COR-L47 (cell line): ENCODE measurements at places on chromosomes 2 and 18.
A peak's percentile ranks its signal among the peaks of the same experiment; 100 is the strongest.

DNA sequence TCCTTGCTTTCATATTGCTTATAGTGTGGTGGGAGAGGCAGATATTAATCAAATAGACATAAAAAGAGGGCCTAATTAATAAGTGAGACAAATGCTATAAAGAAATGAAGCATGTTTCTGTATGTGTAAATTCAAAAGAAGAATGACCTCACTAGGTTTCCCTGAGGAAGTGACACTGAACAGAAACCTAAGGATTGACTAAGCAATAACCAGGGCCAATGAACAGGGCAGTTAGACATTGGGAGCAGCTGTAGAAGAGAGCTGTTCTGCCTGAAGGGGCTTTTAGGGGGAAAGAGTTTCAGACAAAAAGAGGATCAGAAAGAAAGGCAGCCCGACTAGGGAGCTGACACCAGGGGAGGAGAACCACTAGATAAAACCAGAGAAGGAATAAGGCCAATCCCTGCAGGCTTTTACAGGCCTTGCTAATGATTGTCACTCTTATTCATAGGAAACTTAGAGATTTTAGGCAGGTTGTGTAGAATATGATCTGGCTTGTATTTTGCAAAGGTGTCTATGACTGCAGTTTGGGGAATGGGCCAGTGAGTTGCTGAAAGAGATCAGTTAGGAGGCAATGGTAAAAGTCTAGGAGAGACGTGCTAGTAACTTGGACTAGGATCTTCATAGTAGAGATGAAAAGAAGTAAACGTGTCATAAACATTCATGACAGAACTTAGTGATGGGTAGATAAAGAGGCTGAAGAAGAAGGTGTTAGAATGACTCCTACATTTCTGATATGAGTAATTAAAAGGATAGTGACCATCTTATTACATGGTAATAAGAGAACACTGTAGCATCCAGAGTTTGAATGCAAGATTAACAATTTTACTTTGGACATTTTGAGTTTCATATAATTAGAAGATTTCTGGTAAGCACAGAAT, 26.8 kb upstream of the NABP1 start:
- no peak for DNase-seq

GRCh38 chr2:88212251-88212790, 42.2 kb downstream of the THNSL2 start:
- peak; percentile 40 for DNase-seq

- DNase-seq, result no peak
These were observed 1100.4 kb upstream of the SLC39A10 start for GRCh38 chr2:194556629-194557028.

DNA sequence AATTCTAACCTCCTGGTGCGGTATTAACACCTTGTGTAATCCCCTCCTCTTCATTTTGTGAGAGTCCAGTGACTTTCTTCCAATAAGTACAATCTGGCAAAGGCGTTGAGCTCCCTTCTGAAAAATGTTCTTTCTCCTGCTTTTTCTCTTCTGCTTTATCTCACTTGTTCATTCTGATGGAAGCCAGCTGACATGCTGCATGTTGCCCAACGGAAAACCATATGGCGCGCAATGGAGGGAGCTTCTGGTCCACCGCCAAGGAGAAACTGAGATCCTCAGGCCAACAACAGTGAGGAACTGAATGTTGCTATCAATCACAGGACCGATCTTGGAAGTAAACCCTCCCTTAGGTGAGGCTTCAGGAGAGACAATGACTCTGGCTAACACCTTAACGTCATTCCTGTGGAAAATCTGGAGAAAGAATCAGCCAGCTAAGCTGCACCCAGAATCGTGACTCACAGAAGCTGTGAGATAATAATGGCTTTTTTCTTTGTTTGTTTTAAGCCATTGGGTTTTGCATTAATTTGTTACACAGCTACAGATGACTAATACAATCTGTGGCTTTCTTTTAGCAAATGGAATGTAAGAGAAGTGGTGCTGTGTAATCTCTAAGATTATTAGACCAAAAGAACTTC, 1323.9 kb upstream of the DDX18 start:
- DNase-seq, result no peak

DNA sequence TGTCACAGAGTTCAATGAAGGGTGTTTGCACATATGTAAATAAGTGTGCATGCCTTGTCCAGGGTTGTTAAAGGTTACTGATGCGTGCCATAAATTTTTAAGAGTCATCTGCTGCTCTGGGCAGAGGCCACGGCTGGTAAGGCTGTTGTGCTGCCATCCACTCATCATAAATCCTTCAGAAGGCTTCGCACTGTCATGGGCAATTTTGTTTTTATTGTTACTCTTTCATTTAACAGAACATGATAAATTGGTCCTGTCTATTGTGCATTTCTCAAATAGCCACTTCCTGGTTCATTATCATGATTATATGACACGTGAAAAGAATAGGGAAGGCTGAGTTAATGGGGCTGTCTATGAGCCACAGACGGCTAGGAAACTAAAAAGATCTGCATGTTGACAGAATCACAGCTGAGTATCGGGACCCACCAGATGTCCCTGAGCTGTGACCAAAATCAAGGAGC, 634.3 kb upstream of the SOX11 start:
- peak; percentile 88 for DNase-seq

- no peak for DNase-seq
These were observed 52.0 kb downstream of the ARL4C start for GRCh38 chr2:234444893-234445292.

GRCh38 chr2:240183875-240184590, 43.6 kb upstream of the OTOS start:
- no peak for DNase-seq

GRCh38 chr2:241126771-241127202, 22.5 kb downstream of the PASK start:
- no peak for DNase-seq

DNA sequence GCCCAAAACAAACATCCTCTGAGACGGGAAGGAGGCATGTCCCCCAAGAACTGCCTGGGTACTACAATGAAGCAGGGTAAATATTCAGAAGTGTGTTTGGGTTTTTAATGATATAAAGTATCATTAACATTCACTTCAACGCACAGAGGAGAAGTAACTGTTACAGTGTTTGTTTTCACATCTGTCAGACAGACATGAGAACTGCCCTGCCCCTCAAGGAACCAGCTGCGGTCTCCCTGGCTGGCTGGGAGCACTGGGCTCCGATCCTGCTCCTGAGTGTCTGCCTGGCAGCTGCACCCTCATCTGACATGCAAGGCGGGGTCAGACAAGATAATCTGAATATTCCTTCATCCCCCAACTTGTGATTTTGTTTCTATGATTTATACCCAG, 75.6 kb downstream of the MBP start:
- no peak for DNase-seq

DNA sequence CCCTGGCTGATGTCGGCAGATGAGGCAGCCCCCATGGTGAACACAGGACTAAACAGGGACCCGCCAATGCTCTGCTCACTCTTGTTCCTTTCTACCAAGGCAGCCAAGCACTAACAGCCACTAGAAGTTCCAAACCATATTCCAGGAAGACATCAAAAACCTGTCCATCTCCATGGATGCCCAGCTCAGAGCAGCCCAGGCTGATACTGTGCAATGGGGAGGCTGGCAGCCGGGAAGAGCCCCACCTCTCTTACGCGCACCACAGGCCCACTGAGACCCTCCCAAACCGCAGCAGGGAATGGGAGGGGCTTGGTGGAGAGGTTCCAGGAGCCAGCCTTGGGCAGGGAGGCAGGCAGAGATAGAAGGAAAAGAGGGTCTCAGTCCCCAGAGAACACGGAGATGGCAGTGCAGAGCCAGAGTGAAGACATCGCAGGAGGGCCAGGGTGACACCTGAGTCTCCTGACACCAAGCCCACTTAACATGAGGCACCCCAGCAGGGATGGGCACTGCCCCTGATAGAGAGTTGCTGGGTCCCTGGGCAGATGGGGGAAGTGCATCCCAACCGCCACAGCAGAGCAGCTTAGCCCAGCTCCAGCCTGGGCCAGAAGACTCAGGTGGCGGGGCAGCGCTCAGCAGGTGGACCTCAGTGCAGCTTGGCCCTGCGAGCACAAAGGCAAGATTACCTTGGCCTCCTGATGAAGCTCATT, 3.4 kb downstream of the HS6ST1 start:
- DNase-seq, result peak; percentile 64

DNA sequence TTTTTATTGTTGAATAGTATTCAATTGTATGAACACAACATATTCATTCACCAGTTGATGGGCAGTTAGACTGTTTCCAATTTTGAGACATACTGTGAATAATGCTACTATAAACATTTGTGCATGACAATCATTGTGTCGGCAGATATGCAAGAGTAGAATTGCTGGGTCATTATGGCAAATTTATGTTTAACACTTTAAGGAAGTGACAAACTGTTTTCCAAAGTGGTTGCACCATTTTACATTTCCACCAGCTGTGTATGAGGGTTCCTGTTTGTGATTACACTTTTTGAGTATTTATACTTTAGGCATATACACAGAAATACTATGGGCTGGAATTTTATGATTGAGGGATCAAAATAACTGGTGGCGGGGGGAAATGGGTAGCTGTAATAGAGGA, 61.2 kb downstream of the MAP4K3 start:
- no peak for DNase-seq

DNA sequence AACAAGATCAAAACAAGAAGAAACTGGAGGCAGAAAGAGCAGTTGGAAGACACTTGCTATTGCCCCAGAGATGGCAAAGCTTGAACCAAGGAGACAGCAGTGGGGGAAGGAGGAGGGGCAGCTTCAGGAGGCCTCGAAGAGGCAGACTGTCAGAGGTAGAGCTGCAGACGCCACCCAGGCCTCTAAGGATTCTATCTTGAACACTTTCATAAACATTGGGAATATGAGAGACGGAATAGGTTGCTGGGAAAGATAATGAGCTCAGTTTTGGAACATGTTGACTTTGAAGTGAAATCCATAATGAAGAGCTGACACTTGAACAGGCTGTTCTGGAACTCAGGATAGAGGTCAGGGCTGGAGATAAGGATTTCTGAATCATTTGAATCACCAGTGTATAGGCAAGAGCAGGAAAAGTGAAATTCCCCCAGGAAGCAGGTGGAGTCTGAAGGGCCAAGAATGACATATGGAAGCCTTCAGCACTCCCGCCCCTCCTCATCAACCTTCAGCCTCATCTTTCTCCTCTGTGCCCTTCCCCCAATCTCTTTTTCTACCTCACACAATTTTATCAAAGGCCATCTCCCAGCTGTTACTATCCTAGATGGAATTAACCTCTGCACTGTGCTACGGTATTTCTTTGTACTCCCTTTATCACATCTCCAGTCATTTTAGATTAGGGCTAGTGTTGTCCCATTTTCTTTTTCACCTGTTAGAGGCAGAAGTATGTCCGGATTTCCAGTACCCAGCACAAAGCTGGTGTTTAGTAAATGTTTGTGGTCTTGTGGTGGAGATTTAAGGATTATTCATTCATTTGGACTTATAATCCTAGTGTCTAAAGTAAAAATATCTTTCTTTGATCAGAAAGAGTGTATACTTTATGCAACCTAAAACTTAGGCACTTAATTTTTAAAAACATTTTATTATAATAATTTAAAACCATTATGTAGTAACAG, 47.5 kb upstream of the RTN4 start:
- no peak for DNase-seq

DNA sequence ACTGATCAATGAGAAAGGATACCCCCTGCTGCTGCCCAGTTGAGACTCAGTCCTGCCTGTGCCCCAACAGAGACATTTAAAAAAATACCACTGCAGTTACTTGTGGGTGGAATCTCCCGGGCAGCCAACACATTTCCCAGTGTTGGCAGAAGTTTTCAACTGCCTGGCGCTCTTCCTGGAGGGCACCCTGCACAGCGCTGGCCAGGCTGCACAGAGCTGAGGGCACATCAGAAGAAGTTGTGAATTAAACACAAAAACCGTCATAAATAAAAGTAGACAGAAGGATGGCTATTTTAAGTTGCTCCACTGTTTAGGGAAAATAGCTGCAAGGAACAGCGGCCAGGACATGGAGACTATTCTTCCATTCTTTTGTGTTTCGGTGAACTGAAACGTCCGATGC, 110.2 kb upstream of the THOC1 start:
- no peak for DNase-seq

- DNase-seq, result no peak
These were observed 58.0 kb upstream of the EDAR start for GRCh38 chr2:109046925-109047508.

GRCh38 chr2:218029366-218030360, 26.9 kb upstream of the TNS1 start:
- no peak for DNase-seq

DNA sequence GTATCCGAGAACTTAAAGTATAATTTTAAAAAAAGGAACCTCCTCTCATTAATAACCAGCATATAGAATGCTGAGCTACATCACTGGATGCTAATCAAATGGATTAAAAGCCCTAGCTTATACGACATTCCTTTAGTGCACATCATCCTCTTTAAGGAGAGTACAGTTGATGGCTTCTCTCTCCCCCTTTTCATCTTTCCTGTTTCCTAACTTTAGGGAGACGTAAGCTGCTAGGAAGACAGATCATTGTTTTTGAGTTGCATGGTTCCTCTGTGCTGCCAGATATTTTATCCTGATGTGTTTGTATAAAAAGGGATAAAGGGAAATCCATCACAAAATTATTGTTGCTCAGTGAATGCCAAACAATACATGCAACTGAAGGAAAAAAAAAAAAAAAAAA, 94.2 kb downstream of the SLC8A1 start:
- DNase-seq, result no peak

DNA sequence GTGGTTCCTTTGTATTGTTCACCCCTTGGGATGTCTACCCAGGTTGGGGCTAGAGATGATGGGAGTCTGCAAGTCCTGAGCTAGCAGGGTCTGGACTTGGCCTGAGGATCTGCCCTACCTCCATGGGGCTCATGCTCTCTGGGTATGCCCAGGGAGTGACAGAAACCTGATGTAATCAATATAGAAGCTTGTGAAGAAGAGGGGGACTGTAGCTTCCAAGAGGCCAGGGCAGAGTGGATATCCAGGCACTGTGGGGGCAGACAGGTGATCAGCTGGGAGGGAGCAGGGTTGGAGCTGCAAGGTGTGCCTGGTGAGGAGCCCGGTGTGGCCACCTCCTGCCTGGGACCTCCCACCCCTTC, 164.2 kb downstream of the CTIF start:
- DNase-seq, result no peak

GRCh38 chr18:30280861-30281470, 761.6 kb downstream of the DSC3 start:
- peak; percentile 58 for DNase-seq

- DNase-seq, result no peak
These were observed 40.7 kb downstream of the INO80D start for GRCh38 chr2:206045251-206045650.

GRCh38 chr2:179274749-179275148, 10.1 kb upstream of the SESTD1 start:
- DNase-seq, result no peak
